ENCODE measurements at places on chromosomes 5 and 9.
A peak's percentile ranks its signal among the peaks of the same experiment; 100 is the strongest.

GRCh38 chr5:51389288-51389576 is 6.0 kb downstream of the ISL1 start:
- peaks cover 5% of the 10 kb centered on the region for H3K27me3 ChIP-seq
- no peak overlapping the region for H3K4me3 ChIP-seq
- no peaks in the 10 kb centered on the region for H3K4me1 ChIP-seq
- DNase-seq, result no peak

DNA sequence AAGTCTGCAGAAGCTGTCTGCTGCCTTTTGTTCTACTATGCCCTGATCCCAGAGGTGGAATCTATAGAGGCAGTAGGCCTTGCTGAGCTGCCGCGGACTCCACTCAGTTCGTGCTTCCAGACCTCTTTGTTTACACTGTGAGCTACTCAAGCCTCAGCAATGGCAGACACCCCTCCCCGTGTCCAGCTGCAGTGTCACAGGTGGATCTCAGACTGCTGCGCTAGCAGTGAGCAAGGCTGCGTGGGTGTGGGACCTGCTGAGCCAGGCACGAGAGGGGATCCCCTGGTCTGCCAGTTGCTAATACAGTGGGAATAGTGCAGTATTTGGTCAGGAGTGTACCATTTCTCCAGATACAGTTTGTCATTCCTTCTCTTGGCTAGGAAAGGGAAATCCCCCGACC is 99.6 kb downstream of the SLCO4C1 start:
- no peaks in the 10 kb centered on the region for H3K36me3 ChIP-seq
- DNase-seq, result no peak
- H3K4me3 ChIP-seq, result no peak overlapping the region
- no peaks in the 10 kb centered on the region for H3K4me1 ChIP-seq
- H3K27ac ChIP-seq, result no peak overlapping the region

- H3K27me3 ChIP-seq, result peaks cover 7% of the 10 kb centered on the region
- no peak for DNase-seq
- peaks cover 3% of the 10 kb centered on the region for H3K36me3 ChIP-seq
- H3K4me3 ChIP-seq, result no peak overlapping the region
- no peak overlapping the region for H3K27ac ChIP-seq
These were observed 229.9 kb downstream of the EBF1 start for GRCh38 chr5:158869854-158870253.

DNA sequence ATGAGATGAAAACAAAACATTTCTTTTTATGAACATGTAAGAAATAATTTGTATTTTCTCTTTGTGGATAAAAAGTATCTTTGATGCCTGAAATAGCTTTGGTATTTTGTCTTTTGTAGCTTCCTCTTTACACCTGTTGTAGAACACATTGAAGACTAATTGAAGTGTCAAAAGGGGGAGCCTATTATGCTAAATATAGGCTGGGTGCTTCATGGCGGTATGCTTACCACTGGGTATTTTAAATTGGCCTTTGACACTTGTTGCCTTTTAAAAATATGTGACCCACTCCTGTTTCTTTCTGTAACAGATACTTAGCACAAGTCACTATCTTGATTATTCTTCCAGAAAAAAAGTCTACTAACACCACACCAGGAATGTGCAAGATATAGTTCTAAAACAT is 226.4 kb downstream of the KIAA0825 start:
- no peak for DNase-seq
- no peak overlapping the region for H3K27ac ChIP-seq
- peaks cover 1% of the 10 kb centered on the region for H3K27me3 ChIP-seq
- H3K4me3 ChIP-seq, result no peak overlapping the region
- H3K36me3 ChIP-seq, result peaks cover 8% of the 10 kb centered on the region
- H3K4me1 ChIP-seq, result peaks cover 11% of the 10 kb centered on the region

DNA sequence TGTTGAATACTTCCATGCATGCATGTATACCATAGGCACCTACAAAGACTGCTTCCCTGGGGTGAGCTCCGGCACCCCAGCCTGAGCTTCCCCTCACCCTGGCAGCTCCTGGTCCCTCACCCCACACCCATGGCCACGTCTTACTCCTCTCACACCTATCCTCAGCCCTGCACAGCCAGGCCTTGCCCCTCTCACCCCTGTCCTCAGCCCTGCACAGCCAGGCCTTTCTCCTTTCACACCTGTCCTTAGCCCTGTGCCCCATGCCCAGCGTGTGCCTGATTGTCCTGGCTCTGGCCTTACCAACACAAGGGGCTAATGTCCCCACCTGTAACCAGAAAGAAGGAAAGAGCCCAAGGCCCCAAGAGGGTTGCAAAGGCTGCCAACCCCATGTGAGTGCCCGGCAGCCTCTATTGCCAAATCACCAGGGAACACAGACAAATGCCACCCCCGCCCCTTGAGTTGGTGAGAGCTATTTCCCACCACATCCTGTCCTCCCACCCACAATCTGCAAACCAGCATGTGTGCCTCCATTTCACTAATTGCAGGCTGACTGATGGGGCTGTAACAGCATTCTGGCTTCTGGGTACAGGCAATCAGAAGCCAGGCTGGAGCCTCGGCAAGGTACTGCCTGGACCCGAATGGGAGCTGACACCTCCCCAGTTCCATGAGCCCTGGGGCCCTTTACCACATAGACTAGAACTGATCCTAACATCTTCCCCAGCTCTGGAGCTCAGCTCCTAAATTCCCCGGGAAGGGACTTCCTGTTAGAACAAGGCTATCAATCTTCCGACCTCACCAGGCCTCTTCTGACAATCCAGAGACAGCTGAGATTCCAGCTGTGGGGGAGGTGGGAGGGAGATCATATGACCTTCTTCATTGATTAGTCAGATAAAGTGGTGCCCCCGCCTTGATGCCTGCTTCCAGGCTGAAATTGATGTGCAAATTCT is 78.2 kb downstream of the FAM114A2 start:
- DNase-seq, result peak; percentile 72
- peak overlapping the region; percentile 69 for H3K4me3 ChIP-seq
- peaks cover 35% of the 10 kb centered on the region for H3K4me1 ChIP-seq
- no peaks in the 10 kb centered on the region for H3K36me3 ChIP-seq
- H3K27me3 ChIP-seq, result peaks cover 5% of the 10 kb centered on the region

DNA sequence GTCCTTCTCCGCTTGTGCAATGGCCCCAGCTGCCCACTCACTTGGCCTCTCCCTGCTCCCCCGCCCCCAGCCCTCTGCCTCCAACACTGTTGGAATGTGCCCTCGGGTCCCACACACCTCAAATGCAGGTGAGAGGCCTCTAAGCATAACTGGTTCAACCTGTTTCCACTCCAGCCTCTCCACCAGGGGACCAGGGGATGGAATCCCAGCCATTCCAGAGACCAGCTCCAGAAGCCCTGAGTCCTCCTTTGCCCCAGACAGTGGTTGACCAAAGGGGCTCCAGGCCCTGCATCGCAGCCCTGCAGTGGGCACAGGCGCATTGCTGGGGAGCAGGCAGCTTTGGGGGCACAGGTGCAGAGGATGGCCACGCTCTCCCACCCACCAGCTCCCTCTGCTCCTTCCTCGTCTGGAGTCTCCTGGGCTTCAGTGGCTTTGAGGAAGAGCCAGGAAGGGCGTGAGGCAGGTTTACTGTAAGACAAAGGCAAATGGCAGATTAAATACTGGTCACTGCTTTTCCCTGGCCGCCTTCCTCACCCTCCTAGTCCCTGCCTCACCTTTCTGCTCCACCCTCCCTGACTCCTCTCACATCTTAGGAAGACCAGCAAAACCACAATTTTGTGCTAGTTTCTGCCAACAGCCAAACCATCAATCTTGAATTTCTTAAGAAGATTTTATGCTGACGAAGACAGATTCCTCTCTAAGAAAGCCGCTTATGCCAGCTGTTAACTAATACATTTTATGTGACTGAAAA is 29.1 kb upstream of the IRX2 start:
- no peak overlapping the region for H3K4me3 ChIP-seq
- peaks cover 5% of the 10 kb centered on the region for H3K4me1 ChIP-seq
- DNase-seq, result no peak
- H3K27me3 ChIP-seq, result no peaks in the 10 kb centered on the region

GRCh38 chr9:106421772-106422171 is 441.2 kb upstream of the ZNF462 start:
- no peak for DNase-seq
- H3K4me1 ChIP-seq, result peaks cover 50% of the 10 kb centered on the region
- H3K27ac ChIP-seq, result peak overlapping the region; percentile 62

- H3K4me3 ChIP-seq, result no peak overlapping the region
- H3K27ac ChIP-seq, result no peak overlapping the region
- H3K27me3 ChIP-seq, result no peaks in the 10 kb centered on the region
- DNase-seq, result no peak
- no peaks in the 10 kb centered on the region for H3K36me3 ChIP-seq
These were observed 263.5 kb upstream of the SEMA6A start for GRCh38 chr5:116838011-116838536.

GRCh38 chr9:29422438-29422837 is 1849.2 kb upstream of the C9orf72 start:
- peaks cover 7% of the 10 kb centered on the region for H3K4me1 ChIP-seq
- H3K27me3 ChIP-seq, result no peaks in the 10 kb centered on the region
- no peak for DNase-seq
- H3K36me3 ChIP-seq, result no peaks in the 10 kb centered on the region
- H3K27ac ChIP-seq, result no peak overlapping the region

GRCh38 chr9:116101516-116101915 is 52.1 kb upstream of the PAPPA start:
- H3K27ac ChIP-seq, result no peak overlapping the region
- H3K4me3 ChIP-seq, result no peak overlapping the region
- no peaks in the 10 kb centered on the region for H3K36me3 ChIP-seq
- DNase-seq, result no peak

GRCh38 chr9:5805478-5805877 is 27.4 kb downstream of the ERMP1 start:
- H3K27ac ChIP-seq, result peak overlapping the region; percentile 6
- no peak for DNase-seq
- H3K36me3 ChIP-seq, result peaks cover 44% of the 10 kb centered on the region
- no peak overlapping the region for H3K4me3 ChIP-seq
- H3K4me1 ChIP-seq, result peaks cover 52% of the 10 kb centered on the region

DNA sequence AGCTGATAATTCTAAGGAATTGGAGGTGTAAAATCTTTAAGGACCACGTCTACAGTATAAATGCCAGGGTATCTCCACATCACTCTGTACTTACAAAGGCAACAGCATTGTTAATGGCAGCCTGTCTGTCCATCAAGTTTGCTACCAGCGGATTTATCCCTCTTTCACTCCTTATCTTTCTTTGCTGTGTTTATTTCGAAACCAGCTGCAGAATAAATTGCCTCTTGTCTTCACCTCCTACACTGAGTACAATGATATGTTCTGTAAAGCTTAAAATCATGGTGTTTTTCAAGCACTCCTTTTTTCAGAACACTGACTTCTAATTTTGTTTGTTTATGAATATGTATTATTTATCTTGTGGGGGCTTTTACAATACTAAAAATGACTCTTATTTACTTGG is 1088.1 kb downstream of the NR2F1-AS1 start:
- no peak overlapping the region for H3K4me3 ChIP-seq
- DNase-seq, result no peak
- H3K36me3 ChIP-seq, result no peaks in the 10 kb centered on the region
- H3K4me1 ChIP-seq, result no peaks in the 10 kb centered on the region
- no peak overlapping the region for H3K27ac ChIP-seq

GRCh38 chr5:180977852-180978251 is 10.8 kb upstream of the BTNL3 start:
- H3K36me3 ChIP-seq, result no peaks in the 10 kb centered on the region
- no peak overlapping the region for H3K27ac ChIP-seq
- peaks cover 6% of the 10 kb centered on the region for H3K27me3 ChIP-seq
- H3K4me3 ChIP-seq, result no peak overlapping the region
- no peaks in the 10 kb centered on the region for H3K4me1 ChIP-seq

DNA sequence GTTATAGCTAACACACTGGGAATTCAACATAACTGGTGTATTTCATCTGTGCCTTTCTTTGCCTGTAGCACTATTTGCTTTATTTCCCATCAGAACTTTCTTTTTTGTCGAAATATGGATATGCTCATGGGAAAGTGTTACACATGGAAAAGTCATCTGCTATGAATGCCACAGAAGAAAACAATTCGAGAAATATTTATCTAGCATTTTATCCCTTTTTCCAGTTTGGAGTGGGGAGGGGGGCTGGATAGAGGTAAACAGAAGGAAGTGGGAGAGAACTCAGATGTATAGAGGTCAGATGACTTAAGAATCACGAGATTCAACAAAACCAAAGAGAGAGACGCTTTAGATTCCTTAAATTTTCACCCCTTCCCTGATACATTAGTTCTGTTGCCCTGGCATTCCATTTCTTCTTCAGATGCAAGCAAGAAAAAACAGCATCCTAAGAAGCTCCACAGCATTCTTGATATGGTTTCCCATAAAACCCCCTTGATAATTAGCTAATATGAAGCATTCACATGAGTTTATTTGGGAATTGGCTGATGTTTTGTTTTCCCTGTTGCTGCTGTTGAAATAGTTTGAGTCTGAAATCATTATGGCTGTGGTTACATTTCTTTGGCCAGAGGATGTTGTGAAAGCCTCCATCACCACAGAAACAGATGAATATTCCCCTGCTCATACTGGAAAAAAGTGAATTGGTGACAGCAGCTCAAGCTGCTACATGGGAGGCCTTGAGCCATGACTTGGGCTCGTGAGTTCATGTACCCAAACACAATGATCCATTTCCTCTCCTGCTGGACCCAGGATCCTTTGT is 335.8 kb upstream of the DAB2 start:
- H3K4me1 ChIP-seq, result no peaks in the 10 kb centered on the region
- no peaks in the 10 kb centered on the region for H3K27me3 ChIP-seq
- no peak overlapping the region for H3K27ac ChIP-seq
- DNase-seq, result no peak
- H3K4me3 ChIP-seq, result no peak overlapping the region
- no peaks in the 10 kb centered on the region for H3K36me3 ChIP-seq

DNA sequence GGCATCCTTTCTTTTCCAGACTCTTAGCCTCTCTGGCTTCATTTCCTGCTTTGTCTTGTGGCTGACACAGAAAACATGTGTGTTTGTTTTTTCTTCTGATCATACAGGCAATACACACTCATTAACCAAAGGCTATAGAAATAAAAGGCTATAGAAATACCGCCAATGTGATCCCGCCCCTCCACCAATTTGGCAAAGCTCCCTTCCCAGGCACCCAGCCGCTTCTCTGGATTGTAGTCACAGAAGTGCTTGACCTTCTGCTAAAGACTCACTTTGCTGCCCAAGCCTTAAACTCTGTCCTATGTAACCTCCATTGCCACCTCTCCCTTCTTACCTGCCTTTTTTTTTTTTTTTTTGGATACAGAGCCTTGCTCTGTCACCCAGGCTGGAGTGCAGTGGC is 5.3 kb downstream of the TXNDC15 start:
- peak overlapping the region; percentile 12 for H3K27ac ChIP-seq
- H3K36me3 ChIP-seq, result no peaks in the 10 kb centered on the region
- peaks cover 40% of the 10 kb centered on the region for H3K4me1 ChIP-seq
- H3K4me3 ChIP-seq, result no peak overlapping the region
- DNase-seq, result no peak

GRCh38 chr9:87525546-87526303 is 28.1 kb downstream of the DAPK1 start:
- DNase-seq, result no peak
- H3K27me3 ChIP-seq, result peaks cover 1% of the 10 kb centered on the region
- H3K4me3 ChIP-seq, result no peak overlapping the region
- no peak overlapping the region for H3K27ac ChIP-seq

- no peak overlapping the region for H3K27ac ChIP-seq
- H3K27me3 ChIP-seq, result no peaks in the 10 kb centered on the region
- H3K4me3 ChIP-seq, result no peak overlapping the region
- no peaks in the 10 kb centered on the region for H3K4me1 ChIP-seq
- H3K36me3 ChIP-seq, result no peaks in the 10 kb centered on the region
These were observed 26.2 kb downstream of the WWC1 start for GRCh38 chr5:168317521-168318147.

- H3K4me3 ChIP-seq, result no peak overlapping the region
- H3K27me3 ChIP-seq, result peaks cover 7% of the 10 kb centered on the region
- H3K27ac ChIP-seq, result no peak overlapping the region
- H3K4me1 ChIP-seq, result no peaks in the 10 kb centered on the region
These were observed 70.9 kb downstream of the PCDH1 start for GRCh38 chr5:141807329-141807728.

- no peak for DNase-seq
- H3K4me1 ChIP-seq, result no peaks in the 10 kb centered on the region
- H3K36me3 ChIP-seq, result no peaks in the 10 kb centered on the region
These were observed 970.9 kb downstream of the TAF11L14 start for GRCh38 chr5:18605186-18605585.

Measured in immature natural killer cell (primary cell).